Thoracic aorta (tissue), 2 donors: ENCODE measurements at places on chromosomes 4 and X.
A peak's percentile ranks its signal among the peaks of the same experiment; 100 is the strongest.

DNA sequence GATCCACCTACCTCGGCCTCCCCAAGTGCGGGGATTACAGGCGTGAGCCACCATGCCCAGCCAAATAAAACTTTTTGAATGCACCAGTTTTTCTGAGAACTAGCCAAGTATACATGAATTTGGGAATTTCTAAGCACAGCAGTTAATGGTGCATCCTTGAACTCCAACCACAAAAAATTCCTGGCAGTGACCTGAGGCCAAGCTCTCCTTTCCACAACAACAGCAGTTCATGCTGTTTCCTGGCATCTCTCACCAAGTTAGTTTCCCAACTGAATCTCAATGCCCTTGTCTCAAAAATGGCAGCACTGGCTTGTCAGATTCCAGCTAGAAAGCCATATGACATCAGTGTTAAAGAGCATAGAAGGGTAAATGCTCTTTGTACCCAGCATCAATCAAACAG is 15.9 kb upstream of the XKRX start:
- H3K36me3 ChIP-seq = no peaks in the 10 kb centered on the region
- no peaks in the 10 kb centered on the region for H3K27me3 ChIP-seq
- no peak overlapping the region for H3K4me3 ChIP-seq
- no peak for DNase-seq
- no peaks in the 10 kb centered on the region for H3K4me1 ChIP-seq

GRCh38 chr4:67565284-67565683 is 6.8 kb downstream of the STAP1 start:
- H3K27me3 ChIP-seq = no peaks in the 10 kb centered on the region
- no peak for DNase-seq
- no peak overlapping the region for H3K27ac ChIP-seq
- no peaks in the 10 kb centered on the region for H3K36me3 ChIP-seq
- H3K4me3 ChIP-seq = no peak overlapping the region

DNA sequence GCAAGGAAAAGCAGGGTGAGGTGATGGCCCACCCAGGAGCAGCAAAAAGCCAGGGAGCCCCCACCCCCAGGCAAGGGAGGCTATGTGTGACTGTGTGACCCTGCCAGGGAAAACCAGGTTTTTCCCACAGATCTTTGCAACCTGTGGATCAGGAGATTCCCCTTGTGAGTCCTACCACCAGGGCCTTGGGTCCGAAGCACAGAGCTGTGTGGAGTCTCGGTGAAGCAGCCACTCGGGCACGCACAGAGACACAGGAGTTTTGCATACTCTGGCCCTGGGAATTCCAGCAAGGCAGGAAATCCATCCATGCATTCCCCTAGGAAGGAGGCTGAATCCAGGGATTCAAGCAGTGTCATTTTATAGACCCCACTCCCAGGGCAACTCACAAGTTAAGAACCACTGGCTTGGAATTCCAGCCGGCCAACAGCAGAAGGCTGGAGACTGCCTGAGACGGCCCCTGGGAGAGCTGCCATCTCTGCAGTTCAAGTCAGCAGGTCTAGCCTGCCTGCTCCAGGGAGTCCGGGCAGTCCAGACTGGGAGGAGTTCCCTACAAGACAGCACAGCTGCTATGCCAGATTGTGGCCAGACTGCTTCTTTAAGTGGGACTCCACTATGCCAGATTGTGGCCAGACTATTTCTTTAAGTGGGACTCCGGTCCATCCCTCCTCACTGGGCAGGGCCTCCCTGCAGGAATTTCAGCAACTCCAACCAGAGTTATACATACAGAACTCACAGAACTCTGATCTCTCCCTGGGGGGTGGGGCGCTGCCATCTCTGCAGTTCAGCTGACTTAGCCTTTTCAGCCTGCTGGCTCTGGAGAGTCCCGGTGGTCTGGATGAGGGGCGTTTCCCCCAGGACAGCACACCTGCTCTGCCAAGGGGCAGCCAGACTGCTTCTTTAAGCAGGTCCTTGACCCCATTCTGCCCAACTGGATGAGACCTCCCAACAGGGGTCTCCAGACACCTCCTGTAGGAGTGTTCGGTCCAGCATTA is 85.1 kb upstream of the ADAD1 start:
- peaks cover 21% of the 10 kb centered on the region for H3K36me3 ChIP-seq
- DNase-seq = no peak
- H3K4me3 ChIP-seq = no peak overlapping the region
- no peaks in the 10 kb centered on the region for H3K4me1 ChIP-seq

DNA sequence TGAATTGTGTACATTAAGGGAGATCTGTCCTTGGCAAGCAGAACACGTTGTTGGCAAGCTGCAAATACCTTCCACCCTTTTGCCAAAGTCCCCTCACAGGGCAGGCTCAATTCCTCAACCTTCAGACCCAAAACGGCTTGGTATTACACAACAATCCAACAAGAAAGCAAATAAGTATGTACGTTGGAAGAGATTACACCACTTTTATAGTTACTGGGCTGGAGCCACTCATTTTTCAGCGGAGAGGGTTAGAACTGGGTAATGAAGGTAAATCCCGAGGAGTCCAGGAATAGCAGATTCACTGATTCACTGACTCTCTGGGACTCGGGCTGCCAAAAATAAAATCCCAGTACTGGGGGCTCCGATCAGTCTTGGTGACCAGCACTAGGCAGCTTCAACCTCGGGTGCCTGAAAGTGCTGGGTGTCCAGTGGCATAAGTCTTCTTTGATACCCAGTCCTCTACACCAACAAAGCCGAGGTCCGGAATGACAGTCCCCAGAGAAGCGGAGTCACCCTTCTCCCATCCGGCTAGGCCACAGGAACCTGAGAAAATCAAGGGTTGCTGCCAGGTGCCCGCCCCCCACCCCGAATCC is 587 bp downstream of the TIMM8A start:
- peak overlapping the region; percentile 87 for H3K4me3 ChIP-seq
- H3K27ac ChIP-seq = peak overlapping the region; percentile 43
- H3K36me3 ChIP-seq = no peaks in the 10 kb centered on the region
- no peaks in the 10 kb centered on the region for H3K27me3 ChIP-seq
- DNase-seq = no peak

GRCh38 chr4:112563431-112564200 is 47.6 kb upstream of the NEUROG2 start:
- DNase-seq = no peak
- no peaks in the 10 kb centered on the region for H3K36me3 ChIP-seq
- no peak overlapping the region for H3K27ac ChIP-seq
- H3K4me1 ChIP-seq = no peaks in the 10 kb centered on the region

DNA sequence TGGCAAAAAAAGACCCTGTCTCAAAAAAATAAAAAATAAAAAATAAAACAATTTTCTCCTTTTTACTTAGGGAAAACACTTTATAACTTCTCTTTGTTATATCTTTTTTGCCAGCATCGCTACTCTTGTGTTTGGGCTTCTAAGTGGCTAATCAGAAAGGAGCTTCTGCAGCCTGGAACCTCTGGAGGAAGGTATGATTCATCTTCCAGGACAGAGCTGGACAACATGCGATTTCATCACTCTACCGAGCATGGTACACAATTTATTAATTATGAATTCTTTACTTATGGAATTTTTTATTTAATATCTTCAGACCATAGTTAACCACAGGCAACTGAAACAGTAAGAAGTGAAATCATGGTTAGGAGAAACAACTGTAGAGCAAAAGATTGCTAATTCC is 1254.3 kb upstream of the AGA start:
- no peaks in the 10 kb centered on the region for H3K4me1 ChIP-seq
- no peaks in the 10 kb centered on the region for H3K27me3 ChIP-seq
- no peak overlapping the region for H3K27ac ChIP-seq
- H3K36me3 ChIP-seq = no peaks in the 10 kb centered on the region
- no peak overlapping the region for H3K4me3 ChIP-seq

- no peaks in the 10 kb centered on the region for H3K4me1 ChIP-seq
- no peak for DNase-seq
- no peaks in the 10 kb centered on the region for H3K27me3 ChIP-seq
- no peaks in the 10 kb centered on the region for H3K36me3 ChIP-seq
- H3K4me3 ChIP-seq = peak overlapping the region; percentile 73
- no peak overlapping the region for H3K27ac ChIP-seq
Measured at GRCh38 chrX:10617999-10618351, 2.4 kb downstream of the MID1 start.

- no peak overlapping the region for H3K4me3 ChIP-seq
- no peak overlapping the region for H3K27ac ChIP-seq
- no peaks in the 10 kb centered on the region for H3K36me3 ChIP-seq
- DNase-seq = no peak
- H3K27me3 ChIP-seq = no peaks in the 10 kb centered on the region
Measured at GRCh38 chr4:146104541-146104940, 71.0 kb upstream of the LSM6 start.

- H3K4me1 ChIP-seq = no peaks in the 10 kb centered on the region
- no peak overlapping the region for H3K27ac ChIP-seq
- H3K36me3 ChIP-seq = no peaks in the 10 kb centered on the region
- DNase-seq = no peak
Measured at GRCh38 chr4:82639971-82640370, 78.2 kb upstream of the TMEM150C start.

DNA sequence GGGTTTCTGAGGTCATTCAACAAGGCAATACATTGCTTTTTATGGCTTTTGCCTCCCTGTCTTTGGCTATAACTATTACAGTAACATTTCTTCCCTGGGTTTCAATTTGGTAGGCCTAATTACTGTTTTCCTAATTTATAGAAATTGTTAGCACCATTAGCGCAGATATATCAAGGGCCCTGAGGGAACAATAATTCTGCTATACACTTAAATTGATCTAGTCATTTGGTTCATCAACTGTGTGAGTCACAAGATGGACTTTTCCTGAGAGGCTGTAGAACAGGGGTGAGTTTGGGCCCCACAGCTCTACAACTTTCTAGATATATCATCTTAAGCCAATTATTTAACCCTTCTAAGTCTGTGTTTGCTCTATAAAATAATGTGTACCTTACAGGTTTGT is 107.9 kb downstream of the COMMD8 start:
- H3K27ac ChIP-seq = no peak overlapping the region
- H3K4me3 ChIP-seq = no peak overlapping the region
- H3K36me3 ChIP-seq = no peaks in the 10 kb centered on the region
- no peaks in the 10 kb centered on the region for H3K4me1 ChIP-seq
- no peak for DNase-seq

- H3K27ac ChIP-seq = no peak overlapping the region
- H3K36me3 ChIP-seq = no peaks in the 10 kb centered on the region
- H3K27me3 ChIP-seq = no peaks in the 10 kb centered on the region
- no peak overlapping the region for H3K4me3 ChIP-seq
- peaks cover 9% of the 10 kb centered on the region for H3K4me1 ChIP-seq
Measured at GRCh38 chrX:11267425-11267824, 25.8 kb upstream of the AMELX start.

DNA sequence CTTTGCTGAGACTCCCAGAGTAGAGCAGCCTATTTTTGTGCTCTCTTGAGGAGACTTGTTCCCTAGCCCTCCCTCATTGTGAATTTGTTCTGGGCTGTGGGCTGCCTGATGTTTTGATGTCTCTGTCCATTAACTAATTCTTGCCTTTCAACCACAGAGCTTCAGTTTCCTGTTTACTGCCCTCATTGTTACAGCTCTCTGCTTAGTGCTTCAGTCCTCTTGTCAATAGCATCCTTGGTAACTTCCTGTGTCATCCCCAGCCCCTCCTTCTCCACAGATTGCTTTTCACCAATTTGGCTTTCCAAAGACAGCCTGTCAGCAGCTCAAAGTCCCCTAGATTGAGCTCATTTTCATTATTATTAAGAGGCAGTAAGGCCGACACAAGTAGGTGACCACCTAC is 69.9 kb downstream of the COX7B2 start:
- no peak overlapping the region for H3K27ac ChIP-seq

GRCh38 chr4:143289370-143289769 is 47.3 kb upstream of the GAB1 start:
- H3K4me3 ChIP-seq = no peak overlapping the region
- H3K4me1 ChIP-seq = peaks cover 38% of the 10 kb centered on the region
- H3K27me3 ChIP-seq = no peaks in the 10 kb centered on the region
- DNase-seq = no peak

DNA sequence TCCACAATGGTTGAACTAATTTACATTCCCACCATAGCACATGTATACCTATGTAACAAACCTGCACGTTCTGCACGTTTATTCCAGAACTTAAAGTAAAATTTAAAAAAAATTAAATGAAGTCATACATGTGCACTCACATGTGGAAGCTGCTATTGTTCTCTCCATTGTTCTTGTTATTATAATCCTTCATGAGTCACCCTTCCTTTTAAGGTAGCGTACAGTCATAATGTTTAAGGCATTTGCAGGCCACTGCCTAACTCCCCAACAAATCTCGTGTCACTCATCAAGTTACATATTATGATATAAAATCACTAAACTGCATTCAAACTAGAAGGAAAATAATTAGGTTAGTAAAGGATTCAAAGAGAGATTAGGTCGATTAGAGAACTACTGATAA is 63.6 kb downstream of the SLC7A11 start:
- peaks cover 11% of the 10 kb centered on the region for H3K4me1 ChIP-seq
- H3K27me3 ChIP-seq = no peaks in the 10 kb centered on the region
- no peak overlapping the region for H3K27ac ChIP-seq
- no peak overlapping the region for H3K4me3 ChIP-seq

- no peak overlapping the region for H3K27ac ChIP-seq
- no peaks in the 10 kb centered on the region for H3K36me3 ChIP-seq
- H3K4me3 ChIP-seq = no peak overlapping the region
- no peaks in the 10 kb centered on the region for H3K27me3 ChIP-seq
Measured at GRCh38 chr4:24260133-24260715, 324.1 kb downstream of the DHX15 start.

DNA sequence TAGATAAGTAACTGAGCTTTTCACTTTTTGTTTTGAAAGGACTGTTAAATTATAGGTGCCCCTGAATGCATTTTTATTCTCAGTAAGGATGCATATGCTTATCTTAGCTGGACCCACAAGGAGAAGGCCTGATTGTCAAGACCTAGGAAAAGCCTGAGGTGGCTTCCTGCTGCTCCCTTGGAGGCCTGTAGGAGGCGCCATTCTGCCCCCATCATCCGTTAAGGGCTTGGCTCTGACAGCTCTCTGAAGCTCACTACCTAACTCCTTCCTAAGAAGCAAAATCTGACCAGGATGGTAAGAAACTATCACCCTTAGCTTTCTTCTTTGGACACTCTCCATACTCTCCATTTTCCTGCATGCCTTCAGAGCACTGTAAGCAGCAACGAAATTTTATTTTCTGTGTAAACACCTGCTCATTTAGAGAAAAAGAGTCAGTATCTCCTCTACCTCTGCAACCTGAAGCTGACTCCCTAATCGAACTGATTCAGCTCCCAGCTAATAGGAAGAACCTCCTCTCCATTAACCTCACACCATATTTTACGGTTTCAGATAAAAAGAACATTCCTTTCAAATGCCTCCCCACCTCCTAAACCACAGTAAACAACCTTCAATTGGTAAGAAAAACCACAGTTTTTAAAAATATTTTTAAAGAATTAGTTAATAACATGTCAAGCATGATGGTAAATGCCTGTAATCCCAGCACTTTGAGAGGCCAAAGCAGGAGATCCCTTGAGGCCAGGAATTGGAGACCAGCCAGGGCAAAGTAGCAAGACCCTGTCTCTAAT is 73.4 kb upstream of the EDNRA start:
- H3K27me3 ChIP-seq = no peaks in the 10 kb centered on the region
- H3K36me3 ChIP-seq = no peaks in the 10 kb centered on the region
- H3K4me3 ChIP-seq = no peak overlapping the region
- peaks cover 6% of the 10 kb centered on the region for H3K4me1 ChIP-seq
- no peak for DNase-seq

GRCh38 chr4:129614611-129615010 is 518.7 kb downstream of the C4orf33 start:
- no peak for DNase-seq
- no peaks in the 10 kb centered on the region for H3K36me3 ChIP-seq
- H3K4me1 ChIP-seq = no peaks in the 10 kb centered on the region
- no peak overlapping the region for H3K4me3 ChIP-seq
- H3K27ac ChIP-seq = no peak overlapping the region
